ENCODE measurements at places on chromosomes 1 and 21.
A peak's percentile ranks its signal among the peaks of the same experiment; 100 is the strongest.

GRCh38 chr21:29181799-29182470 is 51.5 kb downstream of the MAP3K7CL start:
- DNase-seq: no peak

GRCh38 chr1:151237678-151238466 is 16.7 kb upstream of the PSMD4 start:
- no peak for DNase-seq

- DNase-seq: no peak
Observed at GRCh38 chr1:14372526-14372925, 226.0 kb upstream of the KAZN start.

- DNase-seq: no peak
Observed at GRCh38 chr1:33074193-33074945, 6.6 kb upstream of the AZIN2 start.

- DNase-seq: no peak
Observed at GRCh38 chr1:147466543-147466942, 74.8 kb upstream of the BCL9 start.

DNA sequence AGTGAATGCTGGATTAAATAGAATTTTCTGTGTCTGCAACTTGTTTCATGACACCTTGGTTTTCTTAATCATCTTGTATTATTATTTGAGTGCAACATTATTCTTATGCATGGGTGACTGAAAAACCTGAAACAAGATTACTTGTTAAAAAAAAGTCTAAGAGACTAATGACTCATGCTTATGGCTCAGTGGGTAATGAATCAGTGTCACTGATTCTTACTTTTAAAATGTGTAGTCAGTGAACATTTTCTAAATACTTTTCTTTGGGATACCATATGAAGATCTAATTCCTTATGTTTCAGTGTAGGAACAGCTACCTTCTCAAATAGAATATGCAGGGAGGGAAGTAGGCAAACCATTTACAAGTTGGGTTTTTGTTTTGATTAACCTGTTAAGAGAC is 65.5 kb downstream of the PRKAA2 start:
- no peak for DNase-seq

- DNase-seq: no peak
Observed at GRCh38 chr1:103517380-103518047, 8.0 kb upstream of the RNPC3 start.

GRCh38 chr1:209516771-209517680 is 66.5 kb upstream of the CAMK1G start:
- DNase-seq: no peak

GRCh38 chr1:98119796-98120195 is 199.0 kb upstream of the DPYD start:
- DNase-seq: peak; percentile 25

DNA sequence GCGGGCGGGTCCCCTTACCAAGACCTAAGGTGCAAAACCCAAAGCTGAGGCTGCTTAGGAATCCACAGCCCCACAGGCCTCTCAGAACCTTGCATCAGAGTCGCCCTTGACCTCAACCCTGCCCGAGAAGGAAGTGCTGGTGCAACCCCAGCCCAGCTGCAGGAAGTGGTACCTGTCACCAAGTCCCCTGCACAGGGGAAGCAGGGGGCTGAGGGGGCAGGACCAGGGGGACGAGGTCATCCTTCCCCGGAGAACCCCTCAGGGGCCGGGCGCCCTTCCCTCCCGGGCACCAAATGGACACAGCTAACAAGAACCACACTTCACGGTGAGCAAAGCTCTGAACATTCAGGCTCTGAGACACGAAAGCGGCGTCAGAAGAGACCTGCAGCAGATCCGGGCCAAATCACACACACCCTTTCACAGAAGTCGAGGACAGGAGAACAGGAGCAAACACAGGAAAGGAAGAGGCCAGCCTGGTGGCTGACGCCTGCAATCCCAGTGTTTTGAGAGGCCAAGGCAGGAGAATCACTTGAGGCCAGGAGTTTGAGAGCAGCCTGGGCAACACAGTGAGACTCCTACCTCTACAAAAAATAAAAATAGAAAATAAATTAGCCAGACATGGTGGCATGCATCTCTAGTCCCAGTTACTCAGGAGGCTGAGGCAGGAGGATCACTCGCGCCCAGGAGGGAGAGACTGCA is 6.4 kb downstream of the ITGB2 start:
- no peak for DNase-seq

DNA sequence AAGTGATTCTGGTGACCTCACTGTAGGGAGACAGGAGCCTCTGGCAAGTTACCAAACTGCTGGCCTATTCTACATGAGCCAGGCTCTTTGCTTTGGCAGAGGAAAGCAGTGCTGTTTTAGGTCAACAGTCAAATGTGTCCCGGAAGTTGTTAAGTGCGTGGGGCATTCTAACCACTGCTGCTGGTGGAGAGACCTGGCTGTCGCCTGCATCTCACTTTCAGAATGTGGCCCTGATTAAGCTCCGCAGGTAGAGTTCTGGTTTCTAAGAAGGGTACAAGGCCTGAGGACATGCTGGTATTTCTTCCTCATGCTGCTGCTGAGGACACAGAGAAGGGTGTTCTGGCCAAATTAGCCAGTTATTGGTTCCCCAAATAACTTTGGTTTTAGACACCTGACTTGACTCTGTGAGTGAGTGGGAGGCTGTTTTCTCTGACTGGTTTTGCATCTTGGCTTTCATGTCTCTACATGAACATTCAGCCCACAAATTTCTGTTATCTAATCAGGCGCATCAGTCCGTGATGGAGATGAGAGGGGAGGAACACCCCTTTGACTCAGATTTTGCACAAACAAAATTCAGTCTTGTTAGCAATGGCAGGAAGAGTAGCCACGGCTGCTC is 120.8 kb downstream of the LMO4 start:
- no peak for DNase-seq

DNA sequence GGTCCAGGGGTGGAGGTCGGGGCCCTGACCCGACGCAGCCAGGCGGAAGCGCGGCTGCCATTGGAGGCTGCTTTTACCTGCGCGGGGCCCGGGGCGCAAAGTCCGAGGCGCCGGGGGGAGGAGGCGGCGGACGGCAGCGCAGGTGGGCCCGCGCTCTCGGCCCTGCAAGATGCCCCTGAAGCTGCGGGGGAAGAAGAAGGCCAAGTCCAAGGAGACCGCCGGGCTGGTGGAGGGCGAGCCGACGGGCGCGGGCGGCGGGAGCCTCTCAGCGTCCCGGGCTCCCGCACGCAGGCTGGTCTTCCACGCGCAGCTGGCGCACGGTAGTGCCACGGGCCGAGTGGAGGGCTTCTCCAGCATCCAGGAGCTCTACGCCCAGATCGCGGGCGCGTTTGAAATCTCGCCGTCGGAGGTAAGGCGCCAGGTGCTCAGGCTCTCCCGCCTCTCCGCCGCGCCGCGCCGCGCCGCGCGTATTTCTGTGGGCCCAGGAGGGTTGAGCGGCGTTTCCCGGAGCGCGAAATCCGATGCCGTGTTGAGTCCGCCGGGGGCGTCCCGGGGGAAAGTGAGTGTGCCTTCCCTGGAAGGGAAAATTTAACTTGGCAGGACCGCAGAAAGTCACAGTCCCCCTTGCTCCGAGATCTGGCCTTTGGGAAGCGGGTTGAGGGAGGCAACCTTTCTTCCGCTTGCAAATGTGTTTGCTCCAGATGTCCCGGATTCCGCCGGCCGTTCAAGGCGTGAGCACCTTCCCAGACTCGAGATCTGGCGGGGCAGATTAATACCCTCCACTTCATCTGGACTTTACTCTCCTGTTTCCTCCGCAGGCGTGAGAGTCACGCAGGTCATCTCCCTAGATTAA is at the start of gene GIPC2:
Gene GIPC2 (plus strand): TSS at position 41 of the 853 bp plus-strand sequence. CDS start 129 bp downstream, at position 170.
- DNase-seq: peak; percentile 42

- no peak for DNase-seq
Observed at GRCh38 chr1:207883104-207883651, 27.7 kb downstream of the CD34 start.

DNA sequence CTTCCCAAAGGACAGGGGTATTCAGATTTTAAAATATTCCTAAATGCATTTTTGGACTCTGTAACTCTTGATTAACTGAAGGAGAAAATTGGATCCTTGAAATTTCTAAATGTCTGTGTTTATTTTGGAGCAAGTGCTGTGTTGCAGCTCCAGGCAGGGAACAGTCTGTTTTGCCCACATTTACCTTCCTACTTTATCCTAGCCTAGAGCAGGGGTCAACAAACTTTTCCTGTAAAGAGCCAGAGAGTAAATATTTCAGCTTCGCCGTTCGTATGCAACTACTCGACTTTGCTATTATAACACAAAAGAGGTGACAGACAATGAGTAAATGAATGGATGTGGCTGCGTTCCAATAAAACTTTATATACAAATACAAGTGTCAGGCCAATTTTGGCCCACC is 402.2 kb downstream of the GPATCH2 start:
- DNase-seq: no peak

DNA sequence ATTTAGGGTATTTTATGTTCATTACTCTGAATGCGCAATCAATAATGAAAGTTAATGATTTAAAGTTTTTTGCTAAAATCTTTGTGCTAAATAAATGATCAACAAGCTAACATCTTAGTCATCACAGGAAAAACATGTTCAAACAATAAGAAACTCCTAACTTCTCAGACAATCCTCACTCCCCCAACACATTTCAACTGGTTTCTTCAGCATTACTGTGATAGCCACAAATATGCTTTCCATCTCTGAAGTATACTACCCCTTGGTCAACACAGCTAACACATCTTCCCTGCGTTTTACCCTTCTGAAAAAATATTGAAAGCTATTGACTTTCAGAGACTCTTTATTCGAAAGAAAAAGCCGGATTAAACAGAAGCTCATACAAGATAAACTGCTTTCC is 85.8 kb downstream of the ZNF644 start:
- no peak for DNase-seq

DNA sequence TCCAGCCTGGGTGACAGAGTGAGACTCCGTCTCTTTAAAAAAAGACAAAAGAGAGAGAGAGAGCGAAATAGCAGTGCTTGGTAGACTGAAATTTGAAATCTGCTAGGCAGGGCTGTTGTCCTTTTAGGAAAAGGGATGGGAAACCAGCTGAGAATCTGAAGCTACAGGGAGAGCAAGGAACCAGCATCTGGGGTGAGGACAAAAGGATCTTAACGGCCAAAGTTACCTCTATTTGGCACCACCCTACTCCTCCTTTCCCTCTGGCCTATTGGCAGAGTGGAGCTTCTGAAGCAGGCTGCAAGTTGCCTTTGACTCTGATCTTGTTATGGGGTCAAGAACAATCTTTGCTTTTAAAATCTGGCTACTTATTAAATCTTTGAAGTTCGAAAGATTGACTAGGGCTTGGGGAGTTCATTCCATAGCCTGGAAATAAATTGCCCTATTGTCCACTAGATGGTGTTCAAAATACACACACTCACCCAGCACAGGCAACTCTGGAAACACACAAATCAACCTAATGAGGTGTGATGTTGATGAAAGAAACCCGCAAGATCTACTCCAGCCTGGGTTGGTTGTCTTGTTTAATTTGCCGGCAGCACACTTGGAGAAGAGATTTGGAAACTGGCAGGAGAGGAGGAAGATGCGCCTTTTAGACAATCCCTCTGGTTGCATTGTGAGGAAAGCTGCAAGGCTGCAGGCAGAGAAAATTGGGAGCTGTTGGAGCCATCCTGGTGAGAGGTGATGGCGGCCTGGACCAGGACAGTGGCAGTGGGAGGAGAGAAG is 16.5 kb upstream of the PARP1 start:
- DNase-seq: peak; percentile 41

- DNase-seq: peak; percentile 61
Observed at GRCh38 chr1:232142403-232143314, 487.3 kb downstream of the SIPA1L2 start.

DNA sequence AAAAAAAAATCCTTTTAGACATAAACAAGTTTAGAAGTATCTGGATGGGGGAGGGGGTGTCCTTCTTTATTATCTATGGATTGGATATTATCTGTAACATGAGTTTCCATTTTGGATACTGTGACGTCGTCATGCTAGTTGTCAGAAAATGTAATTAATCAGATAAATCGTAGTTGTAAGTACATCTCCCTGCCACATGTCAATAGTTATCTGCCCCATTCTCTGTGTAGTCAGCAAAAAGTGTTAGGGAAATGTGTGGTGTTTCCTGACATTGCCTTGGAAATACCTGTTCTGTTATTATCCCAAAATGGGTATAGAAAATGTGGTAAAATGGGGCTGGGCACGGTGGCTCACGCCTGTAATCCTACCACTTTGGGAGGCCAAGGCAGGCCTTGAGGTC is 24.6 kb upstream of the SDE2 start:
- no peak for DNase-seq

DNA sequence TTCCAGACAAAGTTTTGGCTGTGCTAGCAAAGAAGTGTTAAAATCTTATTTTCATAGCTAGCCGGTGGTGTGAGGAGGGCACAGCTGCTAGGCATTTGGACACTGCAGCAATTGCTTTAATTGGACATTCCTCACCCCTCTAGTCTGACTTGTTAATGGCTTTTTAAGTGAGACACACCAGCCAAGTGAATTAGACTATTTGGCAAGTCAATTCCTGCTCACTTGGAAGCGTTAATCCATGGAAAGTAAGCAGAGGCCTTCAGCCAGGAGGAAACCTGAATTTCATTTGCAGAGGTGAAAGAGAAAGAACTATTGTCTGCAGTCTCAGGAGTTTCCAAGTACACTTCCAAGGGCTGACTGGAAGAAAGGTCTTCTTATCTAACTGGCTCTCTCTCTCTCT is 175.7 kb downstream of the ST6GALNAC3 start:
- DNase-seq: peak; percentile 37

DNA sequence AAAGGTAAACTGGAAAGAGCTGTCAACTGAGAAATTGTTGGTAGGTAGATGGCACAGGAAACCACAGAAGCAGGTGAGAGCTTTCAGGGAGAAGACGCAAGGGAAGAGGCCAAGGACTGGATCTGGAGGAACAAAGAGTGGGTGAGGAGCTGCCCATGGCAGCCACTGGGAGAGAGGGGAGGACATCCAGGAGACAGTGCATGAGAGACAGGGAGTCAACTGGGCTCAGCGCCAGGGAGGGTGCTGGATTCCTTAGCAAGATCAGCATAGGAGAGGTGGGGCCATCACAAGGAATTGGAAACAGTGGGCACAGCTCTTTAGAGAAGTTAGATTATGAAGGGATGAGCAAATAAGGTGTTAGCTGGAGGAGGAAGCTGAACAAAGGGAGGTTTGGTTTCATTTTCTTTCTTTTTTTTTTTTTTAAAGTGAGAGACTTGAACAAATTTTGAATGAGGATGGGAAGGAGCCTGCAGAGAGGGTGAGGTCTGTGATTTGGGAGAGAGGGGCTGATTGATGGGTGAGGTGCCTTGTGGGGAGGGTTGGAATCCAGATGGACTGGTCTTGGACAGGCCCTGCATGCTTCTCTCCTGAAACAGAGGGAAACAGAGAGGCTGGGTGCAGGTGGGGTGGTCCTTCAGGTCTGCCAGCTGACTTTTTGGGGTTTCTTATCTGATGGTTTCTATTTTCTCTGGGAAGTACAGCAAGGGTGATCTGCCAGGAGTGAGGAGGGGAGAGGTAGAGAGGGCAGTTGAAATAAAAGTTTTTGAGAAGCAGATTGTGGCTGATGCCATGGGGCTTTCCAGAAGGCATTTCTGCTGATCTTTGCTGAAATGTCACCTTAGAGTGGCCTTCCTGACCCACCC is 5.4 kb downstream of the CYP4B1 start:
- DNase-seq: no peak

GRCh38 chr1:187067160-187067559 is 238.4 kb downstream of the PLA2G4A start:
- peak; percentile 23 for DNase-seq

GRCh38 chr21:29121759-29122158 is 8.7 kb upstream of the MAP3K7CL start:
- no peak for DNase-seq

GRCh38 chr21:31252091-31252490 is 92.0 kb downstream of the TIAM1 start:
- DNase-seq: no peak

All from right hindlimb (tissue), 1 donor.